ENCODE measurements at places on chromosomes 6 and 20. TPM values are rescaled to one million over a fixed set of nuclear protein-coding genes. Genes with fewer than 3 reads are reported as not detected.

DNA sequence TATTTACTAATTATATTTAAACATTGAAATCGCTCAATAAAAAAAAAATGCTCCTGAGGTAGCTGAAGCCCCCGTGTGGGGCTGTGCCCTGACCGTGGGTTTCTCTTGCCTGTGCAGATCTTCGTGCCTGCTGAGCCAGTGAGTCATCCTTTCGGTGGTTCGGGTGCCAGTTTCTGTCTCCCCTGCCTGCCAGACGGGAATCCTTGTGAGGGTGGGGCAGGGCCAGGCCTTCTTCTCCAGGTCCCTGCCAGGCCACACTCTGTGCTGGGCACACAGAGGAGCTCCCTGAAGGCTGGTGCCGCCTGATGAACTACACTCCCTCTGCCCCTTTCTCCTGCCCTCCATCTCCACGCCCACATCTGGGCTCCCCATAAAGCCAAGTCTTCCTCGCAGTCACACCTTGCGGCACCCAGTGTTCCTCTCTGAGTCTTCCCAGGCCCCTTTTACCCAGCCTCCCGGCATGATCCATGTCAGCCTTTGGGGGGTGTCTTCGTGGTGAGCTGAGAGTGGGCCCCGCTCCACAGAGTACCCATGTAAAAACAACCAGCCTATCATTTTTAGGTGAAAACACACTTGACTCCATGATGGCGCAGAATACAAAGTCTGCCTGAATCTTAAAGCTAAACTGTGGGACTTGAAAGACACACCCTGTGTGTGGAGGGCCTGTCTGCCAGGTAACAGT, 19.3 kb downstream of the FGD2 start:
- no peak for DNase-seq

- DNase-seq, result no peak
Measured at GRCh38 chr6:53161481-53162009, 12.9 kb upstream of the GCM1 start.

DNA sequence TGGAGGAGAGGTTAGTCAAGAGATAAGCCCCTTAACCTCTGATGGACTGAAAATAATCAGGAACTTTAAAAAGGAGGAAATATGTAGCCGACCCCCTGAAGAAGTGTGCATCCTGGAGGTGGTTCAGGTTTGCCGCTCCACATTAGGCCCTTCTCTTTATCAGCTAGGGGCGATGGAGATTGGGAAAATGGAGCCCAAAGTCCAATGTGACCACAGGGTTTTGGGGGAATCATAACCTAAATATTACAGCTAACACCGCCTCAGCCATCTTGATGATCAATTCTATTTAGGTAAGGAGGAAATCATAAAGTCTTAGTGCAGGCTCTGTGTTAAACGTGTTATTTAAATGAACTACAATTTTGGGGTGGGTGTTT, 1.2 kb downstream of the OGFRL1 start:
- DNase-seq, result no peak

DNA sequence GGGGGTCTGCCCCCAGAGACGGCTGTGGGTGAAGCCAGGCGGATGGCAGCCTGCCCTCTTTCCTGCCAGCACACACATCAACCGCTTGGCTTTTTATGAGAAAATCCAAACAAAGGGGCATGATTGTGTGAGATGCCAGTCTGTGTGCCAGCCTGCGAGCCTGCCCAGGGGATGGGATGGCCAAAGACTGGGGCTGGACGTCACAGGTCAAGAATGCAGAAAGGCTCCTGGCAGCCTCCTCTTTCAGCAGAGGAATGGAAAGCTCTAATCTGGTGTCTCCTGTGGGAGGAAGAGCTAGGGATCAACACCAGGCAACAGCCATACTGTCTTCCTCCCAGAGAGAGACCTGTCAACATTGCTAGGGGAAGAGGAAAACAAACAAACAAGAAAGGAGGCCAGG, 15.8 kb downstream of the TUBB2B start:
- DNase-seq, result no peak

DNA sequence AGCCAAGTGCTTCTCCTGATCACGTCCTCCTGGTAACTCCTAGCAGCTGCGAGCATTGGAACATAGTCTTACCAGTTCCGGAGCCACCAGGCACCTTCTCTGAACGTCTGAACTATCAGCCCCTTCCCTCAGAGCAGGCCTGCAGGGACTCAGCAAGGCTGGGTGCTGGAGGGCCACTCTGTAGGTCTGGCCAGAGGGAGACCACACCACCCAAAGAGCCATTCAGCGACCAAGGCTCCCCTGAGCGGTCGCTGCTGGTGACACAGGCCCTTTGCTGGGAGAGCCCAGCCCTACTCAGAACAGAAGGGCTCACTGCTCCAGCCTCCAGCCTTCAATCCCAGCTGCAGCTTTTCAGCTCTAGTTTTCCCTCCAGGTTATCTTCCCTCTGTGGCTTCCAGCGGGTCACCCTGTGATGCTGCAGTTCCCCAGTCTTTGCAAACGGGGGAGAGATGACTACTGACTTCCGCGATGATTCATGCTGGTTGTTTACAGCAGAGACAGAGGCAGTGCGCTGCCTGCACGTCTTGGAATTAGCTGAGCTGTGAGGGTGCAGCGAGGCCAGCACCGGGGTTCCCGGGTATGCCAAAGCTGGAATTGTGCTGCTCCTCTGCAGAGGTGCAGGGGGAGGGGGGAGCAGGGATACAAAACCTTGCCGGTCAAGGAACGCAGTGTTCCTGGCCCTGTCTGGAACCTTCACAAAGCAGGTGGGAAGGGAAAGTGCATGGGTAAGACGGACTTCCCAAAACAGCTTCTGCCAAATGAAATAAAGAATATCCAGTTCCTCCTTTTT, 161.4 kb downstream of the LY86 start:
- DNase-seq, result peak; percentile 20

DNA sequence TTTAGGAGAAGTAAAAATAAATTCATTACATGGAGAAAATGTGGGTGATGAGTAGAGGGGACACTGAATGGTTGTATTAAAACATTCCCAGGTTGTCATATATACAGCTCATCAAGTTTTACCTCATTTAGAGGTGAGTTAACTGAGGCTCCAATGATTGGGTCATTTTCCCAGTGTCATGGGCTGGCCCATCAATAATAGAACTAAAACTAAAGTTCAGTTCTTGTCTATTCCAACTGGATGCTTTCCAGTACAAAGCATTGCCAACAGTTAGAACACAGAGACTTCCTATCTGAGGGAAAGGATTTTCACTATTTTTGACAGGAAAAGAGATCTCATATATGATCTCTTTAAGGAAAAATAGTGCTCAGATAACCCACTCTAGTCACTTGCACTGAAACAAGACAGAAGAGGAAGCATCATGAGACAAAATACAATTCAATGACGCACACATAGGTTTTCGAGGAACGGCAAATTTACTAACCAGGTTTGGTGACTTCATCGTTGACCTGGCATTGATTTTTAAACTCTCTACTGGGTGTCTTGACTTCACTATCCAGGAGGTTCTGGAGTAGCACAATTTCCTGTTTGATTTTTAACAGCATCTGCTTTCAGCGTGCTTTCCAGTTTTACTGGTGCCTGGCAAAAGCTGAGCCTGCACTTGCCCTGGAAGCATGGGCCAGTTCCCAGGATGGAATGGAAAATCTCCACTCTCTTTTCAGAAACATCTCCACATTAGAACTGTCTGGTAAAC, 195.5 kb upstream of the FBXL4 start:
- no peak for DNase-seq

- DNase-seq, result no peak
Measured at GRCh38 chr6:63460971-63461370, 111.3 kb upstream of the LOC128125822 start.

DNA sequence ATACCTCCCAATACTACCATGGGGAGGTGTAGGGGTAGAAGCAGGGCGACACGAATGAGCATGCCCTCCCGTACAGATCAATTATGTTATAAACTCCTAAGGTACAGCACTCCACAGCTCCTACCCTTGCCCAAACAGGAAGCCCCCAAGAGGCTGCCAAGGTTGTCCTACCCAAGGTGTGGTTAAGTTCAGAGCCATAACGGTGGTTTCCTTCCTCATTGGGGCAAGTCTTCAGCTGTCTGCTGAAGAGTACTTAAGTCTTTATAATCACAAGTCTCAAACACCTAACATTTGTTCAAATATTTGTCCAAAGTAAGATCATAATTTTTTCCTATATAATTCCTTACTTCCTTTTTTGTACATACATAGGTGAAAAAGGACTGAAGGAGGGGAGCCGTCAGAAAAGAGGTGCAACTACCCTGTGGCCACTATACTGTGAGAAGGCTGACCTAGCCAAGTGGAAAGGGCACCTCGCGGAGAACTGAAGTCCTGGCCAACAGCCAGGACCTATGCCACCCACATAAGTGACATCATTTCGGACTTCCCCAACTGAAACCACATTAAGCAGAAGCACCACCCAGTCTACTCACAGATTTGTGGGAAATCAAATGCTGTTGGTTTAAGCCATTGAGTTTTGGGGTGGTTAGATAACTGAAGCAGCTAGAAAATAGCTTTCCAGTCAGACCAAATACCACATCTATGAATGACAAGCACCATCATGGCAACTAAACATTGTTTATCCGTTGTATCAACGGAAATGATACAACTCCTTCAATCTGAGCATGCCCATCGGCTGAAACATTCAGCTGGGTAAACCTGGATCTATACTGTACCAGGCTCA, 2.9 kb upstream of the RAB22A start:
- DNase-seq, result peak; percentile 15

GRCh38 chr6:105844275-105844883, 241.8 kb upstream of the PRDM1 start:
- no peak for DNase-seq

DNA sequence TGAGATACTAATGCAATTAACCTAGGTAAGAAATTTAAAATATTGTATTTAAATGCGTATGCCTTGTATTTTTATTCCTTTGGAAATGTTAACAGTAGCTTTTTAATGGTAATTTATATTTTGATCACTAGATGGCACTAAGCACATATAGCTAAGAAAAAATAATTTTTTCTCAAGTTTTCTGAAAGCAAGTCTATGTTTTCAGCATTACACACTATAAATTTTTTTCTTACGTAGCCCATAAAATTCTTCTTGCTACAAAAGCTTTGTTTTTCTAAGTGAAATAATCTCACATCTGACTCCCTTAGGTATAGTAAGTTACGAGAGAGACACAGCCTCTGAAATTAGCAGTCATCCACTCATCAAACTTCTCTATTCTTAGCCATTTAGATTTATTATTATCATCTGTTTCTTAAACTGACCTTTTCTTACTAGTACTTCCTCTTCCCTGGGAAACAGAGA, 35.7 kb downstream of the TSPYL4 start:
- DNase-seq, result no peak

DNA sequence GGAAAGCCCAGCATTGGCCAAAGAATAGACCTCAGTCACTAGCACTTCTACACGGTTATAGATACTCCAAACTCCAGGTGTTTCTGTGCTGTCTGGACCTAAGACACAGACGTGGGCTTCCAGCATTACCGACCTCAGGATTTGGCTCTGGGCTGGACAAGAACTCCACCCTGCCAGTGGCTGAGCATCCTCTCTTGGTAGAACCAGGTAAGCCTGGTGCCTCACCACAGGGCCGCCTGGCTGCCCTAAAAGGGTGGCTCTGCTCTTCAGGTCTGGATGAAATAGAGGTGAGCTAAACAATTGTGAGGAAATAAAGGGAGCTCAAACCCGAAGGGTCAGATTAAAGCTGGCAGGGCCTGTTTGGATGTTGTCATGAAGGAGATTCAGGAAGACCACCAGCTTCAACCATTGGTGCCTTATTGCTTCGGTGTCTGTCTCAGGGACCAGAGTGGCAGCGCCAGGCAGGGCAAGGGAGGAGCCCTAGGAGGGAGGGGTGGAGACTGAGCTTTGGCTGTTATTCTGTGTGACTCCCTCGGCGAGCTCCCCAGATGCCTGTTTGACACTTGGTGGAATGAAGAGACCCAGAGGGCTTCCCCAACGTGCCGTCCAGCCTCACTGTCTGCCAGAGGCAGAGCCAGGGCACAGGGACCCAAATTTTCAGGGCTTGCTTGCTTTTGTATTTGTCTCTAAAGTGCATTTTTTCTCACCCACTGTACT, 8.6 kb downstream of the SYNDIG1 start:
- DNase-seq, result no peak

DNA sequence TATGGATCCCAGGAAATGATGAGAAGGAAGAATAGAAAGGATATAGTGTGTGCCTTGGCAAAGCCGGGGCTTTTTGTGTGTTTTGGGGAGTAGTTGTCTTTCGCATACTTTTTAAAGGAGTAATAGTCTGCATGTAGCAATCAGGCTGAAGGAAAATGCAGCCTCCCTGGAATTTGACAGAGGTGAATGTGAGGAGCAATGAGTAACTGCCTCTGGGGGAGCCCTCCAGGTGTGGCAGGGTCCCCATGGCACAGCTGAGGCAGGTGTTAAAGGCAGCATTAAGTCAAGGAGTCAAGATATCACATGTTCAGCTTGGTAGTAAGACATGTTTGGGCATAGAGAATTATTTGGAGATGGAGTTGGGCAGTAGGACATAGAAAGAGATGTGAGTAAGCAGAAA, 203.1 kb downstream of the C6orf118 start:
- DNase-seq, result no peak

GRCh38 chr20:25394276-25394675, 3.6 kb upstream of the ABHD12 start:
- no peak for DNase-seq

DNA sequence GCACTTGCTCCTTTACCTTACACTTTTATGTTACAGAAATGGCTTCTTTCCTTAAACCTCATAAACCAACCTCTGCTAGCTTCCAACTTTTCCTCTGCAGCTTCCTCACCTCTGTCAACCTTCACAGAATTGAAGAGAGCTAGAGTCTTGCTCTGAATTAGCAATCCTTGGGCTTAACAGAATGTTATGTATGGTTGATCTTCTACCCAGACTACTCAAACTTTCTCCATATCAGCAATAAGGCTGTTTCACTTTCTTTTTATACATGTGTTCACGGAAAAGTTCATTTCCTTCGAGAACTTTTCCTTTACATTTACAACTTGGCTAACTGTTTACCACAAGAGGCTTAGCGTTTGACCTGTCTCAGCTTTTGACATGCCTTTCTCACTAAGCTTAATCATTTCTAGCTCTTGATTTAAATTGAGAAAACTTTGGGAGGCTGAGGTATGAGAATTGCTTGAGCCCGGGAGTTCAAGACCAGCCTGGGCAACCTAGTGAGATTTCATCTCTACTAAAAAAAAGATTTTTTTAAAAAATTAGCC, 207.3 kb downstream of the BMP7 start:
- DNase-seq, result no peak

DAAM2 gene
- 4.8 TPM for total RNA-seq

PCIF1 gene
- 26.8 TPM for total RNA-seq

TMEM244 gene
- not detected for total RNA-seq

ARFGEF2 gene
- 20.5 TPM for total RNA-seq

TRIM10 gene
- not detected for total RNA-seq

RBCK1 gene
- 81.3 TPM for total RNA-seq

TUBB gene
- 939 TPM for total RNA-seq

HRH3 gene
- total RNA-seq, result not detected

LTA gene
- not detected for total RNA-seq

HTR1E gene
- total RNA-seq, result not detected

CNKSR3 gene
- 4.4 TPM for total RNA-seq
